Islet precursor cell (in vitro differentiated cells): ENCODE measurements at places on chromosomes 16 and 17.

GRCh38 chr17:72390675-72391508 lies 270.1 kb downstream of the SOX9 start:
- no peak for DNase-seq

- DNase-seq = no peak
Measured at GRCh38 chr17:28369684-28370034, 448 bp downstream of the VTN start.

GRCh38 chr17:39777534-39778365 lies 40.0 kb downstream of the GRB7 start:
- no peak for DNase-seq

DNA sequence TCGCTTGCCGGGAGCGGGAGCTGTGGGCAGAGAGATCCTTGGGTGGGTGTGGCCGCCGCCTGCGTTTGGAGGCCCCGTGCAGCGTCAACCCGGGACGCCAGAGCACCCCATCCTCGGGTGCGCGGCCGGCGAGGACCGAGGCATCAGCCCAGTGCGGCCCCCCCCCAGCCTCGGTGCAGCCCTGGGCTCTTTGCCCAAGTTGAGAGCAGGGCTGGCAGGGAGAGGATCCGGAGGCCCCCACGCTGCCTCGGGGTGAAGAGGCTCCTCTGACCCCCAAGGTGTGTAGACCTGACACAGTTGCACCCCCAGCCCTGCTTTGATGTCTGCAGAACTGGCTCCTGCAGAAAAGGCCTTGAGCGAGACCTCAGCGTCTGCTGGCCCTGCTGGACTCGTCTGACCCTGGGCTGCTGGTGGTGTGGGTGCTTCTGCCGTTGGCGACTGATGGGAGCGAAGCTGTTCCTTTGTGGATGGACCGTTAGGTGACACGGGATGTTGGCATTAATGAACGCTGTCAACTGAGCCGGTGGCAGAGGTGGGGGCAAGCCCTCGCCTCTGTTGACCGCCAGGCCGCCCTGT lies 8.0 kb downstream of the CACNA1H start:
- DNase-seq = no peak
